Stimulated activated CD4-positive, alpha-beta T cell treated with anti-CD3 and anti-CD28 coated beads, Interleukin-2, amount 100 ng/mL, for 24 hours (primary cell): ENCODE measurements at places on chromosomes 1 and 21.

DNA sequence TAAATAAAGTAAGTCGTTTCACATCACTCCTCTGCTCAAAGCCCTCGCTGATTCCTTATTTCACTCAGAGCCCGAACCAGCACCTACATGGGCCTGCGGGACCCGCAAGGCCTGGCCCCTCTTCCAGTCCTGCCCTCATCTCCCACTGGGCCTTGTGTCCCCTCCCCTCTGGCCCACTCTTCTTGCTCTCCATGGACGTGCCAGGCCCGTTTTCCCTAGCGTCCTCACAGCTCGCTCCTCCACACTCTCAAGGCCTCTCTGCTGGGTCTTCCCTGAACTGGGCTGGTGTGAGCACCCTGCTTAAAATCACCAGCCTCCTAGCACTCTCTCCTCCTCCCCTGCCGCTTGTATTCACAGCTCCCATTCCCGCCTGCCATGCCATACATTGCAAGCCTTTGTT is 237.9 kb downstream of the FOXD2 start:
- no peak for DNase-seq

- no peak for DNase-seq
Observed at GRCh38 chr1:221689138-221689537, 52.8 kb downstream of the DUSP10 start.

DNA sequence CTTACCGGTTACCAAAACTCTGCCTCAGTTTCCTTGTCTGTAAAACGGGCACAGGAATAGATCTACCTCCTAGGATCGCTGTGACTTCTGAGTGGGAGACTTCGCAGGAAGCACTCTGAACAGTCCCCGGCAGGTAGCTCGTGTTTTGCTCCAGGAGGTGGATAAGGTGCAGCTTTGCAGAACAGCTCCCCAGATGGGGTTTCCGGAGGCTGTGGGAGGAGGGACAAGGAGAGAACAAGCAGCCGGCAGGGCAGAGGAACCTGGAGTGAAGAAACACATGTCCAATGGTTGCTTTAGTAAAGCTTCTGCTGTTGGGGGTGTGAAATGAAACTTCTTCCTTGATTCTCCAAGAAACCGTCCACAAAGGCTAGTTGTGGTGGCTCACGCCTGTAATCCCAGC is 95.5 kb upstream of the TARDBP start:
- DNase-seq = no peak

GRCh38 chr1:182714546-182714945 is 30.2 kb upstream of the RGS8 start:
- no peak for DNase-seq

GRCh38 chr1:161119092-161119903 is 1.4 kb downstream of the NIT1 start:
- DNase-seq = peak; percentile 65

DNA sequence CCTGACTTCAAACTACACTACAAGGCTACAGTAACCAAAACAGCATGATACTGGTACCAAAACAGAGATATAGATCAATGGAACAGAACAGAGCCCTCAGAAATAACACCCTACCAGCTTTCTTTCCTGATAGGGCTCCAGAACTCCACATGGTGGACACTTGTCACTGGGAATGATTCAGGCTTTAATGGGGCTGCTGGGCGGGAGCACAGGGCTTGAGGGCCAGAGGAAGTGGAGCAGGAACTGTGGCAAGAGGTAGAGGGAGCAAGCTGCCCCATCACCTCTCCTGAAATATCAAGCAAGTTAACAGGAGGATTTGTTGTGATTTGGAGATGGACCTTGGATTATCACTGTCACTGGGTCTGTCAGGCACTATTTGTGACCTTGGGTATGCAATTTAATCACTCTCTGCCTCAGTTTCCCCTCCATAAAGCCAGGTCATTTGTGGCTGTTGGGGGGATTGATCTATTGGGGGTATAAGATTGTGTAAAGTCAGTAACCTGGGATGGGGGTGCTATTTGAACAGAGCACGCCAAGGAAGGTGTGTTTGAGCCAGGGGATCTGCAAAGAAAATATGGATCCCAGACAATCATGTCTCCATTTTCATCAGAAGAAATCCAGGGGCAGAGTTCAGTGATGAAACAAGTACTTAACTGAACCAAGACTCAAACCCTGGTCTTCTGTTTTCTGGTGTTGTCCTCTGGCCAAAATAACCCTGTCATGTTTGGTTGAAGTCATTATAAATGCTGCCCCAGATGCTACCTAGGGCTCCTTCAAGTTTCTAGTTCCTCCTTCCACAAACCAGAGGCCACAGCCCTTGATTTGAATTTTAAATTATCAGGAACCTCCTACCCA is 25.2 kb downstream of the ETS2 start:
- peak; percentile 1 for DNase-seq

- no peak for DNase-seq
Observed at GRCh38 chr1:182170891-182171461, 109.5 kb upstream of the ZNF648 start.

- DNase-seq = no peak
Observed at GRCh38 chr1:4126731-4127591, 226.9 kb upstream of the C1orf174 start.

DNA sequence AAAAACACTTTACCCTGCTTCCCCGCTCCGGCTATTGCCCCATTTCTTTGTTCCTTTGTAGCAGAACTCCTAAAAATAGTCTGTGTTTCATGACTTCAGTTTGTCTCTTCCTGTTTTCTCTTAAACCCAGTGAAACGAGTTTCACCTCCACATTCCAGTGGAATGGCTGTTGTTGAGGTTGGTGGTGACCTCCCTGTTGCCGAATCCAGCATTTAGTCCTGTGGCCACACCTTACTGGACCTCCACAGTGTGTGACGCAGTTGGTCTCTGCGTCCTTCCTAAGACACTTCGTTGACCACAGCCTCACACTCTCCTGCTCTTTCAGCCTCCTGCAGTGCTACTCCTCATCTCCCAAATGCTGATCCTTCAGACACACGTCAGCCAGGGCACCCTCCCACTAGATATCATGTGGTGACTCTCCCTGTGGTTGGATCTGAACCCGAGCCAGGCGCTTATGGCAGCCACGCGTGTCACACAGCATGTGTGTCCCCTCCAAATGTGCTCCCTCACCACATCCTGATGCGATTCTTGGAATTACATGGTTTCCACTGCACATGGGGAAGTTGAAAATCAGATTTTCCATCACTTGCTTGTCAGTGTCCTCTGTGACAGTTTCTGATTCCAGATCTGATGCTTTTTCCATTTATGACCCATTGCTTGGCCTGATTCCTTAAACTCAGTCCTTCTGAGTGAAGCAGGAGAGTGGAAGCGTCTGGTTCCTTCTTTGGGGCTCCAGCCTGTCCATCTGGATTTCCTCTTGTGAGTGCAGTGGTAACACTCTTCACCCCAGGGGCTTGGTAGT is 99.1 kb upstream of the ARTN start:
- DNase-seq = peak; percentile 26

DNA sequence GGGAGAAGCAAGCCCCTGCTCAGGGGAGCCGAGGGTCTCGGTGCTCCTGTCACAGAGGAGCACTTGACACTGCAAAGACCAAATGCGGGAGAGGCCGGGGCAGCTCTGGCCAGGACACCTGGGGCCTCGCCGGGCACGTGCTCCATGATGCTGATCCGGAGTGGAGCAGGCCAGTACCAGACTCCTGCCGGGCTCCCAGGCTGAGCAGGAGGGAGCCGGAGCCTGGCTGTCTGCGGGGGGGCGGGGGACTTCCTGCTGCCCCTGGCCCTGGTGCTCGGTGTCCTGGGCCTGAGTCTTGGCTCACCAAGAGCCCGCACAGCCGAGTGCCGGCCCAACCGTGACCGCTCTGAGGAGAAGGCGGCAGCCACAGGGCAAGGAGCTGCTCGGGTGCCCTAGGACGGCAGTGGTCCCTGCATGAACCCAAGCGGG is 38.5 kb upstream of the TMEM52 start:
- no peak for DNase-seq

DNA sequence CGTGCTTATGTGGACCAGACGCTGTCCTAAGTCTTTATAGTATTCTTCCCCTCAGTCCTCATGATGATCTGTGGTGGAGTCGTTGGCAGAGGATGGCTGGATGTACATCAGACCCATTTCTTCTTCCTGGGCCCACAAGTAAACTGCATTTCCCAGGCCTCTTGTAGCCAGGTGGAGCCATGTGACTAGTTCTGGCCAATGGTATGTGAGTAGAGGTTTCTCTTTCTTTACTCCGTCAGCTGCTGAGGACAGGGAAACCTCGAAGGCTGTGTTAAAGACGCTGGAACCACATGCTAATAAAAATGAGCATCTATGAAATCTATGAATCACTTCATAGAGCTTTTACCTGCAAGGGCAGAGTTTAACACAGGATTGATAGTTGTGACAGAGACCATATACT is 18.7 kb upstream of the ZNF362 start:
- DNase-seq = no peak

DNA sequence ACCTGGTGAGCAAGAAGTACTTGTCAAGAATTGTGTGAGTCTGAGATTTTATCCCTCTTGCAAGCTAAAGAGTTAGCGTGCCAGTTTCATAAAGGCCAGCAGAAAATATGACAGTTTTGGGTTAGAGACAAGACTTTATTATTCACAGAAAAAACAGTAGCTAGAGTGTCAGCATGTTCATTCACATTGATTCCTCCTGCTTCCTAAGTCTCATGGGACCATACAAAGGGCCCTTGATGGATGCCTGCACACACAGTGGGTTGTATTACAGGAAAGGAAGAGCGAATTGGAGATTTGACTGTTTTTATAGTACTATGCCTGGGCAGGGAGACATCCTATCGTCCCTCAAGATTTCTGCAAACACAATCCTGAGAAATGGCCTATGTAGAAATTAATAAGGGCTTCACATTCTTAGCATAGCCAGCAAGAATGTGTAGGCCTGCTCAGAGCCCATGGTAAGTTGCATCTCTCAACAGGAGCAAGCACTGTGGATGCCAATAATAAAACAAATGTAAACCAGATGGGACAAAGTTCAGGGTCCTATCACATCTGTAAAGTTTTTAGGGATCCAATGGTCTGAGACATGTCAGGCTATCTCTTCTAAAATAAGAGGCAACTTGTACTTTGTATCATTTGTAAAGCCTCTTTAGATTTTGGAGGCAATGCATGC is 4.0 kb upstream of the ASPM start:
- DNase-seq = no peak

DNA sequence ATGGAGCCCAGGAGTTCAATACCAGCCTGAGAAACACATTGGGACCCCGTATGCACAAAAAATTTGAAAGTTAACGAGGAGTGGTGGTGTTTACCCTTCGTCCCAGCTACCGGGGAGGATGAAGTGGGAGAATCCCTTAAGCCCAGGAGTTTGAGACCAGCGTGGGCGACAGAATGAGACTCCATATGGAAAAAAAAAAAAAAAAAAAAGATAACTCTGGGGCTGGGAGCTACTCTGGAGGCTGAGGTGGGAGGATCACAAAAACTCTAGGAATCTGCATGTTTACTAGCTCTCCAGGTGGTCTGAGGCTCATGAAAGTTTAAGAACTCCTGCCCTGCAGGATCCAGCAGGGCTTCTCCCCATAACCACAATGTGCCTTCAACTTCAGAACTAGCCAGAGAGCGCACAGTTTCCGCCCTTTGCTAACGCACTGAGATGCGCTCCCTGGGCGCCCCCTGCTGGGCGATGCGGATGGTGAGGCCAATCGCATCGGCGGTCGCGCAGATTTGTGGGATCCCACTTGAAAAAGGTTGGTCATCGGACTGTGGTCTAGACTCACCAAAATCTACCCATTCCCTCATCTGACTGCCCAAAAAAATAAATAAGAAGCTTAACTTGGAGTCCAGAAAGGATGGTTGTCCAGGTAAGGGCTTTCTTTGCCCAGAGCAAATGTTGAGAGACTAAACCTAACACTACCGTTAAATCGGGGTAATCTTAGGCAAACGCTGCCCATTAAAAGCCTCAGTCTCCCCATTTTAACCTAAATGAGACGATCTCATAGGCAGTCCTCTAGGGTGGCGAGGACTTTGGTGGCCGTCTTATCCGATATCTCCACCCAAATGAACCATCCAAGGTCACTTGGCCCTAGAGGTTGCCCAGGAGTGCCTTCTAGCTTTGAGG is 8.8 kb downstream of the ZNF683 start:
- DNase-seq = peak; percentile 92

GRCh38 chr1:225879521-225880221 is 2.5 kb downstream of the TMEM63A start:
- peak; percentile 48 for DNase-seq

GRCh38 chr1:194598098-194598497 is 1411.7 kb upstream of the B3GALT2 start:
- DNase-seq = no peak

DNA sequence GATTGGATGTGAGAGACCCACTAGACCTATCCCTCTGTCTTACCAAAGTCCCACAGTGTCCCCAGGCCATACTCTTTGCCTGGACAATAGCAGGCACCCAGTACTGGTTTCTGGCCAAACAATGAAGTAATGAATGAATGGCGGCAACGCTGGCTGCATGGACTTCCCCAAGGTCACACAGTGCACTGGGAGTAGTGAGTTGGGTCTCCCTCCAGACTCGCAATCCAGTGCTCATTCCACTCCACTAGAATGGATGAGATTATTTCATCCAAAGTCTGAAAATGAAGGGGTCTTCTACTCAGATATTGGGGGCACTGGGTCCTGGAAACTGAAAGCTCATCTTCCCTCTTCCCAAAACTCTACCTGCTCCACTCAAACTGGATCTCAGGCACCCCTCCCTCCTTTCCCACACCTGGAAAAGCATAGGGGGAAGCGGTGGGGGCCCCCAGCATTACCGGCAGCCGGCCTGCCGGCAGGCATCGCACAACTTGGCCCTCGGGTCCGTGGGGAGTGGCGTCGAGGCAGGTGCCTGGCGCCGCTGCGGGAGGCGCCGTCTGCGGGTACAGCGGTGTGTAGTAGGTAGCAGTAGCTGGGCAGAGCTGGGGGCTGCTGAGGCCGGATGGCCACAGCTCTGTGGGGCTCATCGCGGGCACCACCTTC is 816 bp downstream of the E2F2 start:
- DNase-seq = no peak

GRCh38 chr1:92123868-92124267 is 43.7 kb downstream of the BTBD8 start:
- DNase-seq = no peak

GRCh38 chr1:24502709-24503058 is at the start of gene RCAN3:
RCAN3 (plus strand) TSS chr1:24502836; CDS start chr1:24514373, 11,537 bp downstream.
- peak; percentile 88 for DNase-seq

- DNase-seq = no peak
Observed at GRCh38 chr1:42348498-42348897, 13.5 kb upstream of the FOXJ3 start.

DNA sequence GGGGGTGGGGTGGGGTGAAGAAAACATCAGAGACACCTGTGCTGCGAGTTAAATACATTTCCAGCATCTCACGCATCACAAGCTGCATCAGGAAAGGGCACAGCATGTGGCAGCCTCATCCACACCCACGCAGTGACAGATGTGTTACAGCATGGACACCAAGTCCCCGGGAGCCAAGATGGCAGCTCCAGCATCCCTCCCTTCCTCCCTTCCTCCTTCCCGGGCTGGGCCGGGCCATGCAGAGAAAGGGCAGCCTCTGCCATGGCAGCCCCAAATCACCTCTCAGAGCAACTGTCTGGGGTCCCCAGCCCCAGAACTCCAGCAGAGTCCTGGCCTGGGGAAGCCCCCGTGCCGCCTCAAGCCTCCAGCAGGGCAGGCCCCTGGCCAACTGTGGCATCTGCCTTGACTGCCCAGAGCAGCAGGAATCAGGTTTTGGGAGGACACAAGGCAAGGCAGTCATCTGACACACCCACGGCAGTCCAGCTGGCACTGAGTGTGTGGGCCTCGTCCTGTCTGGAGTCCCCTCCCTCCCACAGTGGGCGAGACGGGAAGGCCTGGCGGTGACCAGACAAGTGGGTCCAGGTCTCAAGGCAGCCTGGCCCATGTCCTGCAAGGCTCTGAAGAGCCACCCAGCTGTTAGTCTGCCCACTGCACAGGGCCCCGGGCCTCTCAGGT is 6.2 kb downstream of the SMIM1 start:
- no peak for DNase-seq

GRCh38 chr1:92695104-92695503 is 89.8 kb downstream of the EVI5 start:
- no peak for DNase-seq
